ENCODE measurements at places on chromosomes 4 and X.
A peak's percentile ranks its signal among the peaks of the same experiment; 100 is the strongest.

DNA sequence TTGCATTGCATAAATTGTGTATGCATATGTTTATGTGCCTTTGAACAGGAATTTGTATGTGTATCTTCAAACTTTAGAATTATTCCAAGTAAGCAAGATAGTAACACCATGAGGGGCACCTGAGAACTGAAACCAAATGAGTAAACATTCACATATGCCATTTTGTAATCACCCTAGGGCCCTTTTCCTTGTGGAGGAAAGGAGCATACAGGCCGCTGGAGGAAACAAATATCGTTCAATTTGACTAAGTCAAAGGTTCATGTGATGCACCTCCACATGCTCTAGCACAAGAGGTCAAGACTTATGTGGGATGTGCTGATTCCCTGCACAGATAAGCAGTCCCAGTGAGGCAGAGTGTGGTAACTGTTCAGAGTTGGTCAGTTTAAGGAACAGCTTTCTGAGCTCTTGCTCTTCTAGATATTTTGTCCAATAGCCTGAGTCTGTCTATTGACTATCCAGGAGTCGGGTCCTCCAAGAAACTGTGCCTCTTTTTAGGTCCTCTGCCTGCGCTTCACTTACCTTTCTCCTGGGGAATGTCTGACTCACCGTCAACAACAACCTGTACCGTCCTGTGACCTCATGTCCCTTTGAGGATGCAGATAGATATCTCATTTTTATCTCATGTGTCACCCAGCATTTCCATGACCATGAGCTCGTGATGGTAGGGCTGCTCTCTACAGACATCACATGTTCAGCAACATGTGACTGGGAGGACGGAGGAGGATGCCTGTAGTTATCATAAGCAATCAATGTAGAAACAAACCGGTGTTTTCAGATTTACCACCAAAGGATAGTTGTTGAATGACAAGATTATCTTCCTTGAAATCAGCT lies 196.9 kb downstream of the NWD2 start:
- no peak for DNase-seq

- DNase-seq, result peak; percentile 59
These were observed 59.5 kb upstream of the FGF13 start for GRCh38 chrX:138771047-138771446.

GRCh38 chr4:105246712-105247111 lies 100.0 kb downstream of the TET2 start:
- DNase-seq, result no peak

- DNase-seq, result no peak
These were observed 272.9 kb downstream of the CFAP299 start for GRCh38 chr4:80608281-80608980.

DNA sequence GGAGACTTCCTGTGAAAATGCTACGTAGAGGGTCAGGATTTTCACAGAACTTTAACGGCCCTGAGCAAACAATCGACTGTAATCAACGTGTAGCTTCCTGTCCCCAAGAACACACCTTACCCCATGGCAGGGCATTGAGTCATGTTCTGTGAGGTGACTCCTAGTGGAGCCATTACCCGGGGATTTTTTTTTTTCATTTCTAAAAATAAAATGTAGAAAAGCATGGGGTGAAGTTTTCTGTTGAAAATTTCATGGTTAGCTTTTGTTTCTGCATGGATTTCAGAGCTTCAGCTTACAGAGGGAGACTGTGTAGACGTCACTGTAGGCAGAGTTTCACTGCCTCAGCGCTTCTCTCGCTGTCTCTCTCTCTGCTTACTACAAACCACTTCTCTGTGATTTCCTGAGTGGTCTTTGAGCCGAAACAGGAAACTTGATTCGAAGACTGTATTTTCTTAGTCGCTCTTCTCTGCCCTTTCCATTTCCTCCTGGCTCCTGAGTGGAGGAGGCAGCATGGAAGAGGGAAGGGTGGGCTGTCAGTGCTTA lies 111.7 kb downstream of the NFKB1 start:
- no peak for DNase-seq

DNA sequence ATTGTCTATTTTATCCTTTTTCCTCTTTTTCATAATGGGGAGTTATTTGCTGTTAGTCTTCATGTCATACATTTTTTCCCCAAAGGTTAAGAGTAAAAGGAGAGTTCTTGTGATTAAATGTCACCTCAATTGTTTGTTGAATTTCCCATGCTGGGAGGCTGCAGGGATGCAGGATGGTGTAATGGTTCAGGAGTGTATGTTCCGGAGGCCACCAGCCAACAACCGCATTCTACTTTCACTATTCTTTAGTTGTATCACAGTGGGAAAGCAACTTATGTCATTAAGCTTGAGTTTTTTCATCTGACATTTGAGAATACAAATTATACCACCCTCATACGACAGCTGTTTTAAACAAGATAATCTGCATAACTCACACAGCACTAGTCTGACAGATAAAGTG lies 15.4 kb downstream of the AFP start:
- DNase-seq, result no peak

- peak; percentile 3 for DNase-seq
These were observed 57.5 kb downstream of the GPR82 start for GRCh38 chrX:41781500-41781899.

- DNase-seq, result no peak
These were observed 818.4 kb downstream of the ADGRL3 start for GRCh38 chr4:62018537-62018936.

GRCh38 chr4:168797738-168798375 lies 212.2 kb downstream of the CBR4 start:
- no peak for DNase-seq
